GM19239 (cell line): ENCODE measurements at places on chromosomes 4 and X.

- DNase-seq, result no peak
Observed at GRCh38 chr4:58111818-58112217, 1001.6 kb upstream of the IGFBP7 start.

- DNase-seq, result no peak
Observed at GRCh38 chr4:85703096-85703495, 228.1 kb downstream of the ARHGAP24 start.

DNA sequence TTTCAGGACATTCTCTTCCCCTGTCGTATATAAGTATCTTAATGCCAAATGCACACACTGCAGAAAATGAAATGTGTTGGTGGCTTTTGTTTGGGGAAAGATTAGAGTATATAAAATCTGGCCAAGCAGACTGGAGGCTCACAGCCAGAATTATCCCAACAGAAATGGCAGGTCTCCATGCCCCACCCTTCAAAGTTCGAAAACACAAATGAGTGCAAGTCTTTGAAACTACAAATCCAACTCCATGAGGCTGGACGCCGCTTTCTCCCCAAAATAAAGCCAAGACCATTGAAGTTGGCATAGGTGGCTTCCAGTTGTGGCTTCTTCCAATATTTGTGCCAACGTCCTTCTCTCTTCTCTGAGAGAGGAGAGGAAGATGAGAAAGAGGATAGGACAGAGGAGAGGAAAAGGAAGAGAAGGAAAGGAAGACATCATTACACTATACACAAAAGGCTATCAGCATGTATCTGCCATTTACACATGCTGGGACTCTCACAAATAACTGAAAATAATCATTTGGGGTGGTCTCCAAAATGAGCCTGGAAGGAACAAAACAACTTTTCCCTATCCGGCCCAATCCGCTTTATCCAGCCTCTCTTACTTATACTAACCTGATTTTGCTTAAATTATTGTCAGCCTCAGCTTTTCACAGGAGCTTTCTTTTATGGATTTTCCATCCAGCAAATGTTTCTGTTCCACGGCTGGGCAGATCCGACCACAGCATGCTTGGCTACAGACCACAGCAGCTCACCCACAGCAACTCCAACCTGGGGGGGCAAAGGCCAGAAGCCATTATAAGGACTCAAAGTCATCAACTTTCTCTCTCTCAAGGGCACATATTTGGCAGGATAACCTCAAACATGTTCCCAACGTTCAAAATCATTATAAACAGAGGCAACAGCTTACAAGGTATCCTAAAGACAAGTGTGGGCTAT is 71.7 kb downstream of the APBB2 start:
- no peak for DNase-seq

- no peak for DNase-seq
Observed at GRCh38 chr4:87229979-87230378, 9.6 kb upstream of the KLHL8 start.

DNA sequence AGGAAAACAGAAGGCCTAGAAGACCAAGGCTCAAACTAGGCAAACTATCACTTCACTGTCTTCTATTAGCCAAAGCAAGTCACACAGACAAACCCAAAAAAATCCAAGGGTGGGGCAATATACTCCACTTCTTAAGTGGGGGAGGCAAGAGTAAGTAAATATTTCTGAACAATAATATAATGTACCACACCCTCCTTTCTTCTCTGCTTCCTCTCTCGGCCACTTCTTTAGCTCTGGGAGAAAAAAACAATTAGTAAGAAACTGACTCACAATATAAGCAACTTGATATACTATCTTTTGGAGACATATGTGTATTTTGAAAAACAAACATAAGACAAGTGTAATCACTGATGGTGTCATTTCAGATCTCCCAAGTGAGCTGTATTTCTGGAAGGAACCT is 14.8 kb downstream of the DCAF8L1 start:
- no peak for DNase-seq

GRCh38 chr4:121195649-121196048 is 31.5 kb upstream of the TNIP3 start:
- DNase-seq, result no peak

GRCh38 chr4:80161413-80162058 is 35.8 kb upstream of the PRDM8 start:
- DNase-seq, result no peak

GRCh38 chr4:7207628-7208231 is 15.4 kb downstream of the SORCS2 start:
- no peak for DNase-seq

GRCh38 chrX:153626025-153626633 is 20.9 kb upstream of the DUSP9 start:
- DNase-seq, result no peak

DNA sequence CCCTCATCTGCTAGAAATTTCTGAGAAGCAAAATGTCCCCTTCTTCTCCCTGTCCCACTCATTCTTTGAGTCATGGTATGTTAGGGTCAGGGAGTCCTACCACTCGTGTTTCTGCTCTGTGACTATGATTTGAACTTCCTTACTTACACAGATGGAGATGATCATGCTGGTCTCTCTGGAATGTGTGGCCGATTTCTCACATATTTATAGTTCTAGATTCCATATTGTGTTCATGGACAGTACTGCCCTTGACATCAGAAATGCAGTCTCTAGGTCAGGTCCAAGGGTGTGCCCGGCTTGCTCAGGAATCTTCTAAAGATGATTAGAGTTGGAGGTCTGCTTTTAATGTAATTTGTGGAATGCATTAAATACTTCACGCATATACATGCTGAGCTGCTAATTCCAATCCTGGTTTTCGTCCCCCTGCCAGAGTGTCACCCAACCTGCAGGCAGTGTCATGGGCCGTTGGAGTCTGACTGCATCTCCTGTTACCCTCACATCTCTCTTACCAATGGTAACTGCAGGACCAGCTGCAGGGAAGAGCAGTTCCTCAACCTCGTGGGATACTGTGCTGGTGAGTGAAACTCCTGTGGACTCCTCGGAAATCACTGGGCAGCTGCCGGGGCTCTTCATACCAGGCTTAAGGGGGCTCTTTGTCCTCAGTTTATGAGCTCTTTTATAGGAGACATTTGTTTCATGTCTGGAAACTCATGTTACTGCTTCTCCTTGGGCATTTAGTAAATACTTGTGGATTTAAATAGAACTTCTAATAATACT is 214.1 kb upstream of the ANXA3 start:
- DNase-seq, result no peak

GRCh38 chrX:49183701-49184281 is 2.4 kb downstream of the PRICKLE3 start:
- no peak for DNase-seq

- DNase-seq, result no peak
Observed at GRCh38 chrX:10221651-10222050, 64.9 kb downstream of the CLCN4 start.

DNA sequence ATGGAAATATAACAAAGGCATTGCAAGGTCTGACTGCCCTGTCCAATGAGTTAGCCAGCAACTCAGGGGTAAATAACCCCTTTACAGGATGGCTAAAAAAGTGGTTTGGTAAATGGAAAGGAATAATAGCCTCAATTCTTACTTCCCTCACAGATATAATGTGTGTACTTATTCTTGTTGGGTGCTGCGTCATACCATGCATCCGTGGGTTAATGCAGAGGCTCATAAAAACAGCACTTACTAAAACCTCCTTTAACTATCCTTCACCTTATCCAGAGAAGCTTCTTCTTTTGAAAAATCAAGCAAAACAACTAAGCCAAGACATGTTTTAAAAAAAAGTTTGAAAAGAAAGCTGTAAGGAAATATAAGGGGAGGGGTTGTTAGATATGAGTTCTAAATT is 301.0 kb downstream of the PAPSS1 start:
- no peak for DNase-seq

- DNase-seq, result no peak
Observed at GRCh38 chrX:105870445-105870844, 48.1 kb downstream of the NRK start.

DNA sequence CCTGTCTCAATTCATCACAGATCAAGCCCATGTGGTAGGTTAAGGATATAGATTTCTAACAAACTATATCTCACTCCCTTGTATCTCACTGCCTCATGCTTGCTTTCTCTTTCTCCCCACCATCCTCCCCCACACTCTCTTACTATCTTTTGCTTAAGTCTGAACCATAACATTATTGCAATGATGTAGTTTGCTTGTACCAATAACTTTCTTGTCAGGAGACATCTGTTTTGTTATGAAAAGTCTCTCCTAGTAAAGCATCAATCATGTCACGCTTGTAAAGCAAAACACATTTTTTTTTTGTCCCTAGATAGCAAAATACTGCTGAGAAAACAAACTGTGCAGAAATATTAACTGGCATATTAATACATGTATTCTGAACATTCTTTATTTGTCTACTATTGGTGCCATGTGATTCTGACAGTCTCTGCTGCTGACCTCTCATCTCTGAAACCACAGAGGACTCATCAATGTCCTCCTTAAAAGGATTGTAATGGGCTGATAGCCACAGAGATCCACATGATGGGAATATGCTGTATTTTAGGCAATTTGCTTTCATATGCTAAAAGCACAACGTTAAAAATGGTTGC is 217.5 kb downstream of the VEGFC start:
- no peak for DNase-seq

DNA sequence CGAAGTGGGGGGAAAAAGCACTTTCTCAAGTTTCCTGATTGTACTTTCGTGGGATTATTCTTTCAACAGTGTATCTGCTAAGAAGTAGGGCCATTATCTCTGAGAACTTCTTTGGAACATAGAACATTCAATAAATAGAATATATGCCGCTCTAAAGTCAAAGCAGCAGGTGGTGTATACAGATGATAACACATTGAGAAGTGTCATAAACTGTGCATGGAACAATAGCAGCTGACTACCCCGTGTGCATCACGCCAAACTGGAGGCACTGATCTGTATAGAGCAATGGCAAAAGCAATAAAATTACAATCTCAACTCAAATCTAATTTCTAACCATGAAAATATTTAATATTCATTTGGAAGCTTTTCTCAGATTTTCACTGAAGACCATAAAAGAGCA is 175.3 kb downstream of the DCTD start:
- DNase-seq, result no peak

GRCh38 chrX:130304587-130305368 is 34.9 kb upstream of the SLC25A14 start:
- no peak for DNase-seq

- DNase-seq, result no peak
Observed at GRCh38 chrX:129556806-129557315, 16.8 kb downstream of the OCRL start.

DNA sequence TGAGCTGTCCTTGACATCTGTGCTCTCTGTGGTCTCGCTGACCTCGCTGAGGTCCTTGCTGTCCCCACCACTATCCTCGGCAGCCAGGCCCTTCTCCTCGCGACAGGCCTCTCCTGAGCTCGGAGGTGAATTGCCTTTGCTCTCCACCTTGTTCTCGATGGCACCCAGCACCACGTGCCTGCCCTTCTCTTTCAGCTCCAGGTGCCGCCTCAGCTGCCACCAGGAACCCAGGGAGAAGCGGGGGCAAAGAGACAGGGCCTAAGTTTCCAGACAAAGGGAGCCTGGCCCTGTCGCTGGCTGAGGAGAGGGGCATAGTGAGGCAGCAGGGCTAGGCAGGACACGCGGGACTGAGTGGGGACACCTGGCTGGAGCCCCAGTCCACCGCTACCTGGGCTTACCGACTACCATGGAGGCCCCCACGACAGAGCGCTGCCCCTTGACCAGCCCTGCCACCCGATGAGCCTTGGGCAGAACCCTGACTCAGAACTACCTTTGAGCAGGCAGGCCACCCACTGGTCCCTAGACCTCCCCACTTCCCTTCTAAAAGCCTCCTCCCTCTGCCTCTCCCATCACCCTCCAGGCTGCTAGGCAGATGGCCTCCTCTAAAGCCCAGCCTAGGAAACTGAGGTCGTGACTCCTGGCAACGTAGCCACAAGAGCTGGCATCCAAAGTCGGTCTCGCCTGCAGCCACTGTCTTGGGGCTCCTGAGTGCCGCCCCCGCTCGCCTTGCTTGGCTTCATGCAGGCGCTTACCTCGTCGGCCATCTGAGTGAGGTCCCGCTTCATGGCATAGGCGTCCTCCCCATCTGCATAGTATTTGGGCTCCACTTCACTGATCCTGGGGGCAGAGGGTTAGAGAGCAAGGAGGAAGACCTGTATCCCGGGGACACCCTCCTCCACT is 4.2 kb upstream of the ARHGAP4 start:
- no peak for DNase-seq

- DNase-seq, result peak; percentile 1
Observed at GRCh38 chr4:36081185-36081584, 163.1 kb downstream of the ARAP2 start.

GRCh38 chrX:124257924-124258702 is 74.3 kb upstream of the TEX13D start:
- DNase-seq, result no peak

DNA sequence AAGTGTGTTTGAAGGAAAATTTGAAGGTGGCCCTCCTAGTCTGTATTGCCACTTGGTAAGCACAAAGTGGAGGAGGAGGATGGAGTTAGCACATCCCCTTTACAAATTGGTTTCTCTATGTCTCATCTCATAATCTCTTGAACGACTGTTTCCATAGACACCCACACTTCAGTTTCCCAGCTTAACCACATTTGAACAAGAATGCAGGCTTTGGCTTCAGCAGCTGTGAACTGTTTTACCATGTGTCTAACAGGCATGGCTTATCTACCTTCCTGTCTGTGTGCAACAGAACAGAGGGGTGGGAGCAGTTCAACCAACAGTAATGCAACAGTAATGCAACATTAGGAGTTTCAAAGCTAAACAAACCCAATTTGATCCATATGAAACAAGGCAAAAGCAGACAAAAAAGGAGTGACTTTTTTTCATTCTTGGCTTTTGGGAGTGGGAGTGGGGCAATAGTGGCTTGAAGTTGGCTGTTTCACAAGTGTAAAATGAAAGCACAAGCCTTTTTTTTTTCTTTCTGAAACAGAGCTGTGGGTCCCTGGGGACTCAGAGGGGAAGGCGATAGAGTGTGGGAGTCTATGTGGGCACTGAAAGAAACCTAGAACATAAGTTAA is 108.0 kb downstream of the ITM2A start:
- DNase-seq, result peak; percentile 0

DNA sequence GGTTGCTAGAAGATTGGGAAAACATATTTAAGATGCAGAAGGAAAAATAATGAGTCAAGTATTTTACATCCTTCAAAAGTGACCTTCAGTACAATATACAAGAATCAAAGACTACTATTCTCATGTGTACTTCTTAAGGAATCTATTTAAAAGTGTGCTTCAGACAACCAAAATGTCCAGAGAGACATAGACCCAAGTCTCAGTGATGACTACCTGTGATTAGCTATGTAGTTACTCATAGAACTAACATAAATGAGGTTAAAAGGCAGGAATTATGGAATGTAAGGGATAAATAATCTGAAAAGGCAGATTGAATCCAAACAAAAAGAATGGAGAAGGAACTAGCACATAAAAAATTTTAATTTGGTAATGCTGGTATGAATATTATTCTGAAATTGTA is 634.7 kb upstream of the FAM241A start:
- no peak for DNase-seq

- no peak for DNase-seq
Observed at GRCh38 chr4:6319530-6320150, 50.0 kb downstream of the WFS1 start.

DNA sequence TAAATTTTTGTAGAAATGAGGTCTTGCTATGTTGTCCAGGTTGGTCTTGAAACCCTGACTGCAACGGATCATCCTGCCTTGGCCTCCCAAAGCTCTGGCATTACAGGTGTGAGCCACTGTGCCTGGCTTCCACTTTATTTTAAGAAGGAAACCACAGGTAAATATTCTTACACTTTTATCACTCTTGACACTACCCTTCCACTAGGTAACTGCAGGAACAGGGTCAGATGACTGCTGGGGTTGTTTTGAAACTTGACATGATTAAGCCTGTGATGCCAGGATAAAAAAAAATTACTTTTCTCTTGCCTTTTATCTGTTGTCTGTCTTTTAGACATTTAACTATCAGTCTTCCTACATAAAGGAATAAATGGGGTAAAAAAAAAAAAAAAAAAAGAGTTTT is 43.5 kb downstream of the COQ2 start:
- no peak for DNase-seq

- DNase-seq, result no peak
Observed at GRCh38 chr4:7392438-7393421, 42.0 kb downstream of the PSAPL1 start.
